ELF-1 (cell line): ENCODE measurements at places on chromosomes 7 and 10.

GRCh38 chr10:103986360-103986759, 19.4 kb downstream of the SLK start:
- DNase-seq = no peak

DNA sequence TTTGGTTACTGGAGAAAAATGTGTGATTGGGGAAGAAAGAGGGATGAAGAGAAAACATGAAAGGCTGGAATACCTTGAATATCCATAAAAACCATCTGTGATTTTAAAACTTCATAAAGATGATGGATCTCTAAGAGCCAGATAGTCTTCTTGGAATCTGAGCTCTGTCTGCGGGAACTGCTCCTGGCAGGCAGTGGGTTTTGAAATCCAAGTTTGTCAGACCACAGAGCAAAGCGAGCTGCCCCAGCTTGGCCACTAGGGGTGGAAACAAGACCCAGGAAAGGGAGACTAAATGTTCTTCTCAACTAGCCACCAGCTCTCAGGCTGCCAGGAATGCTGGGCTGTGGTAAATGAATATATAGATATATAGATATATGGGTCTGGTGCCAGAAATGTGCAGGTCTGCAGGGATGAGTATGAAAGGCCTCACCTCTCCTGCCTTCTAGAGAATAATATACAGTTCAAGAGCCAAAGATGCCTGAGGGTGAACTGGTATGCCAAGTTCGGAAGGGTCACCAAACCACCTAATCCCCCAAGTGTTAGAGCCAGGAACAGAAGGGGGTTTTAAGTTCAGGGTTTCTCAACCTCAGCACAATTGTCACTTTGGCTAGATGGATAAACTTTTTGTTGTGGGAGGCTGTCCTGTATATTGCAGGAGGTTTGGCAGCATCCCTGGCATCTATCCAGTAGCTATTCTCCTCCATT, 208.8 kb downstream of the KCNMA1 start:
- peak; percentile 68 for DNase-seq

DNA sequence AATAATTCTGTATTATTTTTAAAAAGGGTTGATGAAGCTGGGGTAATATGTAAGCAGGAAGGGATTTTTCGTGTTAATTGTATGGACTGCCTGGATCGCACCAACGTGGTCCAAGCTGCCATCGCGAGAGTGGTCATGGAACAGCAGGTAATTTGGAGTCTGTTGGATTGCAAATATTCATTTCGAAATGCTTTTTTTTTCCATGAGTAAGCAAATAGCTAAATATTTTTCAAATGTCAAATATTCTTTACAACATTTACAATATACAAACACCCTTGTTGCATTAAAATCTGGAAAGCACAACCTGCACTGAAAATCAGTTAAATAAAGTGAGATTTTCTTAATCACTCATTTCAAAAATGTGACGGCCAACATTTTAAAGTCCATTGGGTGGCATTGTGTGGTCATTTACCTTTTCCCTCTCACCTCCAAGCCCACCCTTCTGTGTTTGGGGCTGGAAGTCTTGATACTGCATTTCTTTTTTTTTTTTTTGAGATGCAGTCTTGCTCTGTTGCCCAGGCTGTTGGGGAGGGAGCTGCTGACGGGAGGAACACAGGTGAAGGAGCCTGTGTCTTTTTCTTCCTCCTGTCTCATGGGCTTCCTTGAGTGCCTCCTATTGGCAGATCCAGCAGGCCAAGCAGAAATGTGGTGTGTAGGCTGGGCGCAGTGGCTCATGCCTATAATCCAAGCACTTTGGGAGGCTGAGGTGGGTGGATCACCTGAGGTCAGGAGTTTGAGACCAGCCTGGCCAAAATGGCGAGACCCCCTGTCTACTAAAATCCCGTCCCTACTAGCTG, 66.1 kb downstream of the MCMBP start:
- DNase-seq = no peak

DNA sequence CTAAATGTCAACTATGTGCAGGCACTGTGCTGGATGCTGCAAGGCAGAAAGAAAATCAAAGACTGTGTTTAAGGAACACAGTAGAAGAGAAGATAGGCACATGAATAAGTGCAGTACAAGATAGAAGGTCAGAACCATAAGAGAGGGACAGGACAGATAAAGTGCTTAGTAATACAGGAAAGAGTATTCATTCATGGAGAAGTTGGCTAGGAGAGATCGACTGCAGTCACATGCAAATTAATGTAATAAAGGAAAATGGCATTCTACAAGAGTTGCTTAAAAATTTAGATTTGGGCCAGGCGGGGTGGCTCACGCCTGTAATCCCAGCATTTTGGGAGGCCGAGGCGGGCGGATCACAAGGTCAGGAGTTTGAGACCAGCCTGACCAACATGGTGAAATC, 24.8 kb downstream of the KIF5B start:
- no peak for DNase-seq

- no peak for DNase-seq
Observed at GRCh38 chr7:77897004-77897547, 98.5 kb downstream of the PHTF2 start.

GRCh38 chr10:91042069-91042468, 121.2 kb upstream of the ANKRD1 start:
- no peak for DNase-seq

GRCh38 chr7:121383235-121383910, 12.7 kb downstream of the FAM3C start:
- no peak for DNase-seq

DNA sequence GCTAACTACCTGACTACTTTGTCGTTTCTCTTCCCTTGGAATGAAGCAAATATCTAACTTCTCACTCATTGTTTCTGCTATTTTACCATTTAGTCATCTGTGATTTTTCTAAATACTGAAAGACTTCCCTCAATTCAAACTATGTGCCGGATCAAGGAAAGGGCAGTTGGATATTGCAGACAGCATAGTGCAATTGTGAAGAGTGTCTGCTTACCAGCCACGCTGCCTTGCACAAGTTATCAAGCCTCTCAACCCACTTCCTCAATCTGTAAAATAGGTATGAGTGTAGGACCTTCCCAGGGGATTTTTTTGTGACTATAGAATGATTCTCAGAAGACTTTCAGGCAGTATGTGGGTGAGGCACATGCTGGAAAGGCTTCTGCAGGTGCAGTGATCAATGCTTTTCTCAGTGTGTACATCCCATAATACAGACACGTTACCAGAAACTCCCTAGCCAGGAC, 54.3 kb downstream of the EGFR start:
- no peak for DNase-seq

GRCh38 chr7:99255463-99255862, 17.2 kb upstream of the MYH16 start:
- no peak for DNase-seq

DNA sequence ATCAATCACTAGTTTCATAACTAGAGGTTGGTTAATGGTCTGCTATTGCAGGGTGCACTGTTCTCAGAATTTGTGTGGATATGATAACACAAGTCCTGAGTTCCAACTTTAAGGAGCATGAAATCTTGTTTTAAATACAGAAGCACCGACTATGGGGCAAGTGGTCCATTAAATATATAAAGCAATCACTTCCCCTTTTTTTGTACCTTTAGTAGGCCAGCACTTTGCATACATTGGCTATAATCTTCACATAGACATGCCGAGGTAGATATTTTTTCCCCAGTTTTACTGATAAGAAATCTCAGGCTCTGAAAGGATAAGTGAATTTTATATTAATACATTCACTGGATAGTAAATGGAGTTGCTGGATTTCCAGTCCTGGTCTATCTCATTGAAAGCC, 286.3 kb downstream of the NRG3 start:
- no peak for DNase-seq

DNA sequence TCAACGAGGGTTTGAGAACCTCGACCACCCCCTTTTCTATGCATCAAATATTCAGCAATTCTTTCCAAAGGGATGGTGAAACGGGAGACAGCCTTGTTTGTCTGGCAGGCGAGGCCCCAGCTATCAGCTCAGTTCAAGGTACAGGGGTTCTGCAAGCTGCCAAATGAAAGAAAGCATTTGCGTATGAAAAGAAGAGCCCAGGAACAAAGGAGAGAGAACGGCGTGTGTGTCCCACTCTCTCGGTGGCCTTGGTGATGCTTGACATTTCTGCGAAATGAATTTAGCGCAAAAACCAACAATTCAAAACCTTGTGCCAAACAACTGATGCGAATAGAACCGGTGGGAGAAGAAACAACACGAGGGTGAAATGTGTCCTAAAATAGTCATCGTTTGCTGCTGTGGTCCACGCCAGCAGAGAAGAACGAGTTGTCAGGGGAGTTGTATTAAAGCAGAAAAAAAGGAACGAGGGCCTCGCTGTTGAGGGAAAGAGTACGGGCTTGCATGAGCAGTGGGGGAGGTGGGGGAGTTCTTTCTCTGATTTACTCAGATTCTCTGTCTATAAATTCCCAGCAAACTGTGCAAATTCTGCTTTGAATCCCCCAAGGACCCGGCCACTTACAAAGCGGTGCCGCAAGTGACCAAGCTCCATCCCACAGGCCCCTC, 97.7 kb downstream of the TMEM130 start:
- no peak for DNase-seq

GRCh38 chr10:123778719-123779517, 112.7 kb downstream of the CPXM2 start:
- no peak for DNase-seq

- DNase-seq = no peak
Observed at GRCh38 chr10:104089621-104090020, 3.9 kb upstream of the COL17A1 start.

DNA sequence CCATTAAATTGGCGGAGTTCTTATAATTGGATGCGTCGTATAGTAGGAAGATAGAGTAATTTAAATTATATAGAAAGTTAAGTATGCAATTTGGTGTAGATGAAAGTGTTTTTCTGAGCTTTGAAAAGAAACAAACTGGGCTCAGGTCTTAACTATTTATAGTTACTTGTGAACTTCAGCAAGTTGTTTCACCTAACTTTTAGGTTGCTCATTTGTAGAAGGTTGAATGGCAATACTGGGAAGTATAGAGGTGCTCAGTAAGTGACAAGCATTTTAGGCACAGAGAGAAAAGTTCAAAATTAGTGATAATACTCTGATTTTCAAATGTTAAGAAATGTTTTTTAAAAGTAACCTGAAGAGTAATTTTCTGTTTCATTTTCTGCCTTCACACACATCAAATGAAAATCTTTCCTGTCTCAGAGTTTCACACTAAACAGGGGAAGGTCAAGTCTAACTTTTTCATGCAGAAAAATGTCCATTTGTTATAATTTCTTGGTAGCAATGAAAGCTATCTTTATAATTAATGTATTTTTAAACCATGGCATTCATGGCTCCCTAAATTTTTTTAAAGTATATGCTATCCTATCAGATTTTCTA, 146.5 kb downstream of the PHF14 start:
- no peak for DNase-seq

DNA sequence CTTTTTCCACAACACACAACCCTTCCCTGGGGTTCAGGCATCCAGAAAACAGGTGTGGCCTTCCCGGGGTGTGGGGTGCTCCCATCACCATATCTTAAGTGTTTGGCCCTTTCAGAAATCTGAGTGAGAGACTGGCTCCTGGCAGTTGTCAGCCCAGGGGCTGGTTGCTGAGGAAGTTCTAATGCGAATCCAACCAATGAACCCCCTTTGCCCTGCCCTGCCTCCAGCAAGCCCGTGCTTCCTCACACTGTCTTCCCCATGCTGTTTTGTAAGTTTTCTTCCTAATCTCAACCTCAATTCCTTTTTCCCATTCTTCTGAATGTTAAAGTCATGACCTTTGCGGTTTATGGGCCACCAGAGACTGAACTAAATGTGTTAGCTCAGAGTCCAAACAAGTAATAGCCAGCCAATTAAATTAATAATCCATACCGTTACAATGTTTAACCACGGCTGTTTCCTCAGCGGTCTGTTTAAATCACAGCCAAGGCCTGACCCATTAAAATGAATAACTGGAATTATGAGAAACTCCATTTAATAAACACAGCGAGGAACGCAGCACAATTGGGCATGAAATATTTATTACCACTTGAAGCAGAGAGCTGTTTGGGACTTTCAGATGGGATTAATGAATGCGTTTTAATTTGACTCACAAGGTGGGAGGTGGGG, 90.9 kb upstream of the TCF7L2 start:
- DNase-seq = no peak

DNA sequence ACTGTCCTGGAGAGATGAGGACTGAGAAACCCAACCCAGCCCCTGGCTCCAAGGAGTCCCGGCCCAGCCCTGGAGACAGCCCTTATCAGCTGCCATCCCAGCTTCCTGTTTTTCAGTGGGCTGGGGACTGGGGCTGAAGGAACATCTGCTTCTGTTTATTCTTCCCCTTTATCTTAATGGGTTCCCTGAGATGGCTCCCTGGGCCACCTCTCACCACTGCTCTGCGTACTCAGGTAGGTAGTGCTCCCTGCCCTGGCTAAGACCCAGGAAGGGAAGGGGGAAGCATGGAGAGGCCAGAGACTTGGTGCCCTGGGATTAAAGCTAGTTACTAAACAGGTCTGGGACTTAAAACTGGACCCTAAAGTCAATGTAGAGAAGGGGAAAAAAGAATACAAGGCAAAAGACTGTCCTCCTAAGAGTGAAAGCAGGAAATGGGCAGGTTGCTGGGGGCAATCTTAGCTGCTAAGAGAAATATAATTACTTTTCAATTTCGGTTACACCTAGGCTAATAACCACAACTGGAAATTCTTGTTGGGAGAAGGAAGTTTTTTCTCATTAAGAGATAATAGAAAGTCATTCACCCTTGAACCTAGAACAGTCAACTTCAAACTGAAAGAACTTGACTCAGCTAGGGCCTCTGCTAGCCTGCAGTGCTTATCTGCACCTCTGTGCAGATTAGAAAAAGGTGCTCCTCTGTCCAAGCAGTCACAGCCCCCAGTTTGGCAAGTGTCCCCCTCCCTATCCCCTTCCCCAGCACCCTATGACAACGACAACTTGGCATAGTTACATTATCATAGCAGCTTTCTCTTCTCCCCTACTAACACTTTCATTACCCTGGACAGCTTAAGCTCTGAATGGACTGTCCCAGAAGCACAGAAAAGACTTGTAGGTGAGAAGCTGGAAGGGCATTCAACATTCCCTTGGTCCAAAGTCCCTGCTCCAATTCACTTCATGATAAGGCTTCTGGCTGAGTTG, 65.6 kb upstream of the KDM7A start:
- DNase-seq = peak; percentile 52

GRCh38 chr10:89431977-89432376, 17.6 kb downstream of the IFIT5 start:
- no peak for DNase-seq

DNA sequence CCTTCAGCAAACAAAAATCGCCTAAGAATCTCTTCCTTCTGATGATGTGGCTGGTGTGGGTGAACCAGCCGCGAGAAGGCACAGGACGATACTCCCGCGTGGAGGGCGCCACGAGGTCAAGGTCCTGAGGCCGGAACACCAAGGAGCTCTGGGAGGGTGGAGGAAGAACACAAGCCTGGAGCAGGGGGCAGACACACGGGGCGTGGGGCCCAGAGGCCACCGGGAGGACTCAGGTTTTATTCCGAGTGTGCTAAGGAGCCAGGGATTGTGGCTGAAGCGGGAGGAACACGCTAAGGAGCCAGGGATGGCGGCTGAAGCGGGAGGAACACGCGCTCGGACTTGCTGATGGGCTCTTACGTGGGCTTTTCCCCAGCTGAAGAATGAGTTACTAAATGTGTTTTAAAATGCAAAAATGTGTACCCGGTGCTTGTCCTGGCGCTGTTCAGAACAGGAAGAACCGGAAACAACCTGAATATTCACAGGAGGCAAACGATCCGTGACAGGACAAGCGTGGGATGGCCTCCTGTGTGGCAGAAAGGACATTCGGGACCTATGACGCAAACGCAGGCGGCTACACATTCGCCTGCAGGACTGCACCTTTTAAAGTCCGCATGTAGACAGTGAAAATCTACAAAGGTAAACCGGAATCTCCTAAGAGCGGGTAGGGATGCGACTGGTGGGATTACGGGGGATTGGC, 64.0 kb downstream of the MAD1L1 start:
- DNase-seq = no peak

GRCh38 chr10:1281405-1281782, 225.2 kb downstream of the WDR37 start:
- DNase-seq = no peak
